ENCODE measurements at places on chromosomes 5 and 9. TPM values are rescaled to one million over a fixed set of nuclear protein-coding genes. Genes with fewer than 3 reads are reported as not detected.

GRCh38 chr9:100011062-100011681, 87.6 kb downstream of the ERP44 start:
- no peak for DNase-seq

DNA sequence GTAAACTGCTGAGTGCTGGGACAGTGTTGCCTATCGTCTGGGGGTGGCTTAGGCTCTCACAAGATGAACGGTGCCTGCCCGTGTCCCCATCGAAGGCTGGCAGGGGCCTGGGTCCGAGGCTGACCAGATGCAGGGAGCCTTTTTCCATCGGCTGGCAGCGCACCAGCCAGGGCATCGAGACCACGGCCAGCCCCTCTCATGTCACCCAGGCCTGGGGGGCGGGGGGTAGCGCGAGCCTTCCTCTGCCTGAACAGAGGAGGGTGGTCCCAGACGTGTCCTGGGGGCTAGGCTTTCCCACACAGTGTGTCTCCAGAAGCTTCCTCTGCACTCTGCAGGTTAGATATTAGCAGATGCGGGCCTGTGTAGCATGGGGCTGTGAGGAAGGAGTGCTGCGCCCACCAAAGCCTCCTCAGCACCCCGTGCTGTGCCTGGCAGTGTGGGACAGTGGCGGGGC, 17.3 kb downstream of the FGD3 start:
- DNase-seq: no peak

DNA sequence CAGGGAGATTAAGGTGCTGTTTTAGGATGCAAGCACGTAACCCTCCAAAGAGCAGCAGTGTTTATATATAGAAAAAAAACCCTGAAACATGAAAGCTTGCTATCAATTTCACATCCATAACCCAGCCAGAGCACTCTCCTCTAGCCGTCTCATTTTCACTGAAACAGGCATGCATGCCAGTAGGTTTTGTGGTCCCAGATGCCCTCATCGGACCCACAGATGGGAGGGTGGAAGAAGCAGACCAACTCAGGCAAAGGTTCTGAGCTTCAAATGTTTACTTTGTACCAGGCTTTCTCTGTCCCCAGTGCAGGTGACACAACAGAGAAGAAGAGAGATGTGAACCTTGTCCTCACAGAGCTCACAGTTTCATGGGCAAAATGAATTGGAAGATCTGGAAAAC, 127.4 kb upstream of the ATP10B start:
- DNase-seq: no peak

Gene KIF27
- polyA plus RNA-seq: 1.9 TPM

Gene ELOVL7
- 6.5 TPM for polyA plus RNA-seq

Gene PHYHD1
- polyA plus RNA-seq: 14.9 TPM

- no peak for DNase-seq
Measured at GRCh38 chr9:127898433-127899127, 823 bp downstream of the ST6GALNAC6 start.

- DNase-seq: no peak
Measured at GRCh38 chr5:43336159-43336558, 22.9 kb upstream of the HMGCS1 start.

Gene CACNA1B
- polyA plus RNA-seq: 13.6 TPM

- no peak for DNase-seq
Measured at GRCh38 chr9:123483191-123483803, 127.3 kb downstream of the CRB2 start.

Gene DRD1
- 0.44 TPM for polyA plus RNA-seq

Gene C9orf50
- polyA plus RNA-seq: 3.5 TPM

- no peak for DNase-seq
Measured at GRCh38 chr9:101434998-101435397, 576 bp downstream of the ALDOB start.

Gene CCDC192
- polyA plus RNA-seq: not detected

GRCh38 chr9:110131499-110131898, 76.5 kb downstream of the C9orf152 start:
- DNase-seq: no peak

Gene IL3
- not detected for polyA plus RNA-seq

DNA sequence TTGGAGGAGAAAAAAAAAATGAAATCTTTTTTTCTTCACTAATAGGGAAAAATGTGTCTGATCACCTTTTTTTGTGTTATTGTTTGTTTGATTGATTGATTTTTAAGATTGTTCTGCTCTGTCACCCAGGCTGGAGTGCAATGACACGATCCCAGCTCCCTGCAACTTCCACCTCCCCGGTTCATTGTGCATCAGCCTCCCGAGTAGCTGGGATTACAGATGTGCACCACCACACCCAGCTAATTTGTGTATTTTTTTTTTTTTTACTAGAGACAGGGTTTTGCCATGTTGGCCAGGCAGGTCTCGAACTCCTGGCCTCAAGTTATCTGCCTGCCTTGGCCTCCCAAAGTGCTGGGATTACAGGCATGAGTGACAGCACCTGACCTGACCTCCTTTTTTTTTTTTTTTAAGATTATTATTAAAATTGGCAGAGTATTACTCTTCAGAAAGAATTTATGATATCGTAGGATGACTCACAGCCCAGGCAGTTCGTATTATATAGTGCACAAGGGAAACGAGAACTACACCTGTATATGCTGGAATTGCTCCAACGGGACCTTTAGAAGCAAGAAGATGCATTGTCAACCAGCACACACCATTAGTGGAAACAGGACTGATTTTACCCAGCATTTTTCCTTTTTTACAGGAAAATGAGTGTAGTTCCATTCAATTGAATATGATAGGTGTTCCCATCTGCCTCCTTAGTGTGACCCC, 27.7 kb downstream of the FUBP3 start:
- DNase-seq: no peak

Gene PSAT1
- polyA plus RNA-seq: 164 TPM

GRCh38 chr9:86321373-86321772, 32.8 kb downstream of the TUT7 start:
- no peak for DNase-seq

DNA sequence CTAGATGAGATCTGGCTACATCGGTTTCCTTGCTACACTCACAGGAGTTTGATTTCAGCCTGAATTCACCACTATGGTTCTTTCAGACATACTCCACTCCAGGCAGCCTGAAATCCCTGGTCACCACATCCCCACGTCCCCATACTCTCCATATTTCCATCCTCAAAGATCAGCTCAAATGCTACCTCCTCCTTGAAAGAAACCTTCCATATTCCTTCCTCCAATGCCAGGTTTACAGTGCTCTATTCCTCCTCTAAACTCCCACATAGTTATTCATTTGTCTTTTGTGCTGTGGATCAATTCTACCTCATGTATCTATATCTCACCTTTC, 151.7 kb downstream of the GLIS3 start:
- no peak for DNase-seq

- peak; percentile 15 for DNase-seq
Measured at GRCh38 chr9:87629104-87629503, 96.8 kb upstream of the CTSL start.

Gene BRD3OS
- polyA plus RNA-seq: 49.4 TPM

GRCh38 chr9:35757226-35757891, 3.3 kb upstream of the MSMP start:
- DNase-seq: peak; percentile 35

DNA sequence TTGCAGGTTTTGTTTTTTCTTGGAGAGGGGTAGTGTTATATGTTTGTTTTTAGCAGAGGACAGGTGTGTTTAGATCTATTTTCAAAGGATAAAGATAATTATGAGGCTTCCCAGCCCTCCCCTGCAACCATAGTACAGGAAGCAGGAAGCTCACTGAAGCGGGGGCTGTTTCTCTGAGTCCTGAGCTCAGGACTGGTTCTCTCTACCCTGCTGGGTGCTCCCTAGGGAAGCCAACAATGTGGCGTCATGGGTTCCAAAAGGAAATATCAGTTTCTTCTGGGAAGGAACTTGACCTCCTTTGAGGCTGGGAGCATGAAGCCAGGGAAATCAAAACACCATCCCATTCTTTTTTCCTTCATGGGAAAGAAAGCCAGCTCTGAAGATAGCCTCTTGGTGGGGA, 62.2 kb downstream of the RAD23B start:
- DNase-seq: no peak

GRCh38 chr9:124000161-124000783, 11.3 kb upstream of the LHX2 start:
- DNase-seq: peak; percentile 15

Gene SLC6A3
- polyA plus RNA-seq: 3.6 TPM

Gene MOCS2
- polyA plus RNA-seq: 31.6 TPM

- DNase-seq: no peak
Measured at GRCh38 chr9:13841746-13842462, 472.0 kb downstream of the NFIB start.

Gene NSA2
- 52.5 TPM for polyA plus RNA-seq

DNA sequence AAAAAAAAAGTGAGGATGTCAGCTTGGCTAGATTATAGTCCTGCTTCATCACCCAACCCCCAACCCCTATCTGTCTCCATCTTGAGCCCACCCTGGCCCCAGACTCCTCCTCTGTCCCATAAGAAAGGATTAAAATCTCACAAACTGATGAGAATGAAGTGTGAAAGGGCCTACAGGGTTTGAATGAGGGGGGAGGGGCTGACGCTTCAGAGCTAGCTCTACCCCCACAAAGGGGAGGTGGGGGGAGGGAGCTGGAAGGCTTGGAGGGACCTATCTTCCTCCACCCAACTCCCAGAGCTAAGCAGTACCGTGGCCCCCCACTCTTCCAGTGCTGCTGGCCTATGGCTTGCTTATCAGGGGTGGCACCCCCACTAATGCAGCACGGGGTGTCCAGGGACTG, 43.7 kb upstream of the HAND1 start:
- no peak for DNase-seq

- DNase-seq: no peak
Measured at GRCh38 chr9:98333703-98334582, 78.5 kb upstream of the TBC1D2 start.

DNA sequence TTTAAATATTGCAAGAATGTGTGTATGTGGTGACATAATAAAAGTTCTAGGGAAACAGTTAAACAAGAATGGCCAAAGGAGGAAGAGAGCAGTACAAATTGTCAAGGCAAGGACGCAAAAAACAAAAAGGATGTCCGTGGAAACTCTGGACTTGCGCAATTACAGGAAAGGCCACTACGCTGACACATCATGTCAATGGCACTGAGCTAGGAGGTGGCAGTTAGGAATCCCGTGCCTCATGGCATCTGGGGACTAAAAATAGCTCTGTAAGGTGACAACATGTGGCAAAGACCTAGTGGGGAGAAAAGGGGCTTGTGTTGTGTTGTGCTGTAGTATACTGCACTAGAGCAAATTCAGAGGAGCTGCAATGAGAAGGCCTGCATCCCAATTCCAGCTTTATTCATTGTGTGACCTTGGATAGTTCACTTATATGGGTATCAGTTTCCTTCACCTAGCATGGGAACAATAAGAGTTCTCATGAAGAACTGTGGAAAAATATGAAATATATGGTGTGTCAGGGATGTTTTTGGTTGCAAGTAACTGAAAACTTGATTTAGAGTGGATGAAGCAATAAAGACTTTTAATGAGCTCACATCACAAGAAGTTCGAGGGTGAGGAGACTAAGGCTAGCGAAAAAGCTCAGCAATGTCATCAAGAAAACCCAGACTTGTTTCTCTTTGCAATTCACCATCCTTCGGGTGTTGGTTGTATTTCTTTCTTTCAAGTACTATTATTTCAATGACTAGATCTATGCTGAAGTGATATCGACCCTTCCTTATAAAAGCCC, 124.1 kb upstream of the STC2 start:
- DNase-seq: no peak

DNA sequence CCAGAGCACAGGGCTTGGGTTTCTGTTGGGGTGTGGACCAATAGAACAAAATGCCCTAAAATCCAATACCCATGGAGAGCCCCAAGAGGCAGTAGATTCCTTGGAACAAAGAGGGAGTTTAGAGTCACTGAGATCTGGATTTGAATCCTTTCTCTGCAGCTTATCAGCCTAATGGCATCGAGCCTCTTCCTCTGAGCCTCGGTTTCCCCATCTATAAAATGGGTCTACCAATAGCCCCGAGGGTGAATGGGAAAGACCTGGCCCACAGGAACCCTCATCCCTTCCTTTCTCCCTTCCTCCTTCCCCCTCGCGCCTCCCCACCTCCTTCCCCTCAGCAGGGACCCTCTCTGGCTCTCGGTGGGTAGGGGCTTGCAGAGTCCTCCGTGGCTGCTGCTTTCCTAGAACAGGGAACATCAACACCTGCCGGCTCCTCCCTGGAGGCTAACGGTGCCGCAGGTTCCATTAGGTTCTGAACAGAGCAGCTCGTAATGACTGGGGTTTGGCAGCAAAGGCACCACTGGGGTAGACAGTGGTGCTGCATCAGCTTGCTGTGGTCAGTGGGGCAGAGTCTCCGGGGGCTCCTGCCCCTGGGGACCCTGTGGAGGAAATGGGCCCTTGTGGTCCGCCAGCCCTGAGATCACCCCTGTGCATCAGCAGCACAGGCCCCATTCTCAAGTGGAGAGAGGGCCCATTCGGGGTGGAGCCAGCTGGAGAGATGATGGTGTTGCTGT, 40.3 kb downstream of the NEK6 start:
- DNase-seq: no peak

GRCh38 chr9:74765481-74765971, 122.2 kb downstream of the TRPM6 start:
- no peak for DNase-seq

- DNase-seq: no peak
Measured at GRCh38 chr9:109447329-109448076, 50.6 kb downstream of the PTPN3 start.

Gene FAM153A
- polyA plus RNA-seq: 0.48 TPM

- DNase-seq: no peak
Measured at GRCh38 chr5:139670369-139671095, 22.4 kb downstream of the CXXC5 start.

DNA sequence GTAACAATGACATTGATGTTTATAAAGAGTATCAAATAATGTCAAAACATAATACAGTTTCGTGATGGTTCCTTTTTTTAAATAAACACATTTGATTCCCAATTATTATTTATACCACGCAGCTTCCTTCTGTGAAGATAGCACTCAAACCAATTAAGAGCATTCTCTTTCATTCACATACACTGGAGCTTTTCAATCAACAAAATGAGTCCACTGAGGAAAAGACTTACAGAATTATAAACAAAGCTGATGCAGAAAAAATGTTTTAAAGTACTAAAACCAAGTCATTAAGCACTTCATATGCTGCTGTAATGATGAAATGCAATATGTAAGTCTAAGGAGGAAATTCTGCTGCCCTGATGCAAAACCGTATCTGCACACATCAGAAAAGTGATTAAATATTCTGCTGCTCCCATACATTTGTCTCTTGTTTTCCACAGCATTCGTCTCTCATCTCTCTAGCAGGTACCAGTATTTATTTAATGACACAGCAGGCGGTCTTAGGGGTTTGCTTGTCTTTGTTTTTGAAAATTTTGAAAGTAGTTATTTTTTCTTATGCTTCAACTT, 147.1 kb downstream of the CDH10 start:
- peak; percentile 31 for DNase-seq

Gene CCNI2
- polyA plus RNA-seq: 0.22 TPM

Gene HAND1
- polyA plus RNA-seq: not detected

GRCh38 chr9:93614830-93615468, 38.6 kb downstream of the PHF2 start:
- no peak for DNase-seq

DNA sequence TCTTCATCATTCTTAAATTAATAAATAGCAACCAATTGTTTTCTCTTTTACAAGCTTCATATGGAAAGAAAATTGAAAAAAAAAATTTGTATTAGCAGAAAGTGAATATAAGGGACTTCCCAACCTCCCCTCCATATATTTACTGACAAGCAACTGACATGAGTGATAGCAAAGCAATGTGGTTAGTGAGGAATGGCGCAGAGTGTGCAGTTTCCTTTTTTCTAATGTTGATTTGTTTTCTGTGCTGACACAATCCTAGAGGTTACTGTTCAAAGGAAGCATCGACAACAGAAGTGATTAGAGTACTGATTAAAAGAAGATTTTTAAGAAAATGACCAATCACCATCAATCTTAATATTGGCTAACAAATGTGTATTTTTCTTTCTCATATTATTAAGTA, 1.7 kb upstream of the PTGER4 start:
- DNase-seq: no peak

Gene PNPLA7
- 4.3 TPM for polyA plus RNA-seq
